ENCODE measurements at places on chromosomes 12 and 14. TPM values are rescaled to one million over a fixed set of nuclear protein-coding genes. Genes with fewer than 3 reads are reported as not detected.
A peak's percentile ranks its signal among the peaks of the same experiment; 100 is the strongest.

DNA sequence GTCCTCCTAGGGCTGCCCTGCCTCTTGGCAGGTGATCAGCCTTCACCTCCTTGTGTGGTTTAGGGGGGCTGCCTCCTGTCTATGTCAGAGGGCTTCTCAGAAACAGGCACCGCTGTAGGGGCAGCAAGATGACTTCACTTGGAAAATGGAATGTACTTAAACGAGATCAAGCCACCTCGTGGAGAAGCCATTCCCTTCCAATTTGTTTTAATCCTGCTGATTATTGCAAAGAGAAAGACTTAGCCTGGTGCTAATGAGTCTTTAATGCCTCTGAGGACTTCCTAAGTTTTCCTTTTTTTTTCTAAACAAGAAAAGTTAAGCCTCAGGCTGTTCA is 62.3 kb upstream of the RFLNA start:
- no peak for DNase-seq

GRCh38 chr12:67078957-67079356 is 190.2 kb upstream of the CAND1 start:
- no peak for DNase-seq

GRCh38 chr14:32366256-32366879 is 37.3 kb downstream of the AKAP6 start:
- peak; percentile 54 for DNase-seq

DNA sequence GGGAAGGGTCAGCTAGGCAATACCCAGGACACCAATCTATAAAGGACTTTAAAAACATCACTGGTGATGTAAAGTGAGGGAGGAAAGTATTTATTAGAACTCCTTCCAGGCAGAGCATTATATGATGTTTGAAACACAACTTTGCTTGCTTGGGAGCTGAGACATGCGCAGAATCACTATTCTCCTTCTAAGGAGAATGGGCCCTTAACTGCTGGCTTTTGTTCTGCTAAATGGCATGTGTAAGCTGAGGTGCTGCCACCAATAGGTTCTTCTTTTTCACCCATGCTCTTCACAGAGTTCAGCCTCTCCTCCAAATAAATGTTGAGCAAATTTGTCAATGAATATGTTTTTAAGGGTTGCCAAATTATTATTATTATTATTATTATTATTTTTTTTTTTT is 3.9 kb downstream of the STAC3 start:
- peak; percentile 71 for DNase-seq

GRCh38 chr12:52337054-52337453 is 15.9 kb upstream of the KRT83 start:
- DNase-seq, result no peak

- no peak for DNase-seq
Observed at GRCh38 chr14:41743140-41743539, 136.5 kb downstream of the LRFN5 start.

DNA sequence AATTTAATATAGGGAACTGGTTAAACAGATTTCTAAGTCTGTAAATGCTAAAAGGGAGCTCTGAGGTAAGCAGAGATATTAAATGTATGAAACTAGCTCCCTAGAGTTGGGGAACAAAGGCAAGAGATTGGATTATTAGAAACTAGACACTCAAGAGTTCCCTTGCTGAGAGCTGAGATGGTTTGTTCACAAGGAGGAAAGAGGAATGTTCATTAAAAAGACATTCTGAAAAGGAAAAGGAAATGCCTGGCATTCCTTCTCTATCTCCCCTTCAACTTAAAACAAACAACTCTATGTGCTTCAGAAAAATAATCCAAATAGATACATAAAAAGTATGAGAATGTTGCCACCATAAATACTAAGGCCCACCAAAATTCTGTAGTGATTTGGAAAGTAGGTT is 73.7 kb downstream of the GALNT4 start:
- no peak for DNase-seq

DNA sequence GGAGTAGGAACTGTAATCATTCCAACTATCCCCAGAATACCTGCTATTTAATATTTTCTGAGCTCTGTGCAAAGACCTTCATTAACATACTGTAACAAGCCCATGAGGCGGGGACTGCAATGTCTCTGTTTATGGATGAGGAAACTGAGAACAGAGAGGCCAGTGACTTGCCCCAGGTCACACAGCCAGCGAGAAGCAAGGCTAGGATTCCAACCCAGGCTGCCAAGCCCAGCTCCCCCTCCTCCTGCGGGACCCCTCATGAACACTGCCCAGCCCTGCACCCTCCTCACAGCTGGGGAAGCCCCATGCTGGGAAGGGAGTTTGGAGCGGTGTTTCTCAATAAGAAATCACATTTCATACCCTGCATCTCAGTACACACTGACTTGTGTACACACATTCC is 10.9 kb downstream of the HVCN1 start:
- DNase-seq, result no peak

GRCh38 chr12:100795174-100795799 is 711 bp downstream of the ANO4 start:
- DNase-seq, result peak; percentile 57

- DNase-seq, result peak; percentile 92
Observed at GRCh38 chr12:63276537-63277365, 125.8 kb upstream of the AVPR1A start.

DNA sequence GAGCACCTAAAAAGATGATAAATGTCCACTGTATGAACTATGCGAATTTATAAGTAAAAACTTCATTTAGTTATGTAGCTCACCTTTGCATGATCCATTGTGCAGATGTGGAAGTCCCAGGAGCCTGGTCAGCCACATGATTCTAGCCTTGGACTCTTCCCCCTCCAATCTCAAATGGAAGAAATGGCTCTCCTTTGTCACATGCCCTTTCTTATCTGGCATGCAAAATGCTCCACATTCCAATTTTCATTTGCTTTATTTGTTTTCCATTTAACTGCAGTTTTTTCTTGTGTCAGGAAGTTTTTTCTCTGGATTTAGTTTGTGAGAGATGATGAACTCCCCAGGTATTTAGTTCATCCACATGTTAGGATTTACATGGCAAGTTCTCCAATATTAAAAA is 73.8 kb downstream of the DYRK2 start:
- no peak for DNase-seq

DNA sequence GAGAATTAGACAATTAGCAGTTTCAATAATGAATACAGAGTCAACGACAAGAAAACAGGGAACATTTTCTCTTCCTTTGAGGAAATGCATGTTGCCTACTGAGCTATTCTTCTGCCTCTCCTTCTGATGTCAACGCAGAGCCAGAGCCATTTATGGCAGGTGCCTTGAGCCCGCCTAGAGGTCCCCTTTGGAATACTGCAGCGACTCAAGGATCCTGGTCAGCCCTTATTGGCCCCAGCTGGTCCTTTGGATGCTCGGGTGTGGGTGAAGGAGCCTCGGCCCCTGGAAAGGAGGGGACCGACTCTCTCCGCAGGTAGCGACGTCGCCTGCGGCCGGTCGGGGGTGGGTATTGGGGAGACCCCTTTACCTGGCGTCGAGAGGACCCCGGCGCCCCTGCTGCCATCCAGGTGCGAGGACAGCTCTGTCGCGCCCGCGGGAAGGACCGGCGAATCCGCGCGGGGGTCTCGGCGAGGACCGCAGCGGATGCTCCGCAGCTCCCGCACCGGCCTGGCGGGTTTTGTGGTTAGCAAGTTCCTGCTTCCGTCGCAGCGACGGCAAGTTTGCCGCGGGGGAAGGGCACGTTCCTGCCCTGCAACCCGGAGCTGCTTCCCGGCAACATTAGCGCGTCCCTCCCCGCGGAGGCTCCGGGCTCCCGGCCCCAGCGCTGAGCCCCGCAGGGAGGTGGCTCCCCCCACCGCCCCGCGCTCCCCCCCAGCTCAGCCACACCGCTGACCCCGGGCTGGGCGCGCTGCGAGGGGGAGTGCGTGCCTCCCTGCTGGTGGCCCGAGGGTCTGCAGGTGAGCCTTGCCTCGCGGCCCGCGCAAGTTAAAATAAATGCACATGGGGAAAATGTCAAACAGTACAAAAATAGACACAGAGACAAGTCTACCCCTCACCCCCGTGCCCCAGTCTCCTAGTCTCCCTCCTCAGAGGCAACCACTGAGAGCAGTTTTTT is at the start of gene MANSC1:
Gene MANSC1 (minus strand): TSS at position 532 of the 955 bp plus-strand sequence. CDS start 6,928 bp downstream, outside the sequence.
- peak; percentile 91 for DNase-seq

Gene OAS3
- total RNA-seq, result 0.69 TPM

Gene ACOT4
- 0.46 TPM for total RNA-seq
